Umbilical cord (tissue), 2 donors: ENCODE measurements at places on chromosomes 2 and 18. TPM values are rescaled to one million over a fixed set of nuclear protein-coding genes. Genes with fewer than 3 reads are reported as not detected.

GRCh38 chr2:58574873-58575272, 333.7 kb upstream of the FANCL start:
- no peak for DNase-seq

GRCh38 chr18:1528964-1529509, 624.4 kb downstream of the ADCYAP1 start:
- no peak for DNase-seq

DNA sequence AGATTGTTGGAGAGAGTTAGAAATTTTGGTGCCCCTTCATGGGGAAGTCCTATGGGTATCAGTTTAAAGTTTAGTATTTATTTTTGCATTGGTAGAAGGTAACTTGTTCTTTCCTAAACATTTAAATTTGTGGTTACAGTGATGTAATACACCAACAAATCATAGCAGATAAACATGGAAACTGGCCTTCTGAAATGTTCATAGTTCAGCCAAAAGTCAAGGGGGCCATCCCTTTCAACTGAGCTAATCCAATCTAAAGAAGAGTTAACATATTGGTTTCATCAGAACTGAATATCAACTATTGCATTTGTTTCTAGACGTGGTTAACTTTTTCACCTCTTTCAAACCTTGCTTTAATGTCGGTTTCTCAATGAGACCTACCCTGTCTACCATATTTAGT, 46.3 kb downstream of the PPP1R1C start:
- no peak for DNase-seq

- no peak for DNase-seq
Measured at GRCh38 chr2:15645720-15646385, 54.2 kb downstream of the DDX1 start.

DNA sequence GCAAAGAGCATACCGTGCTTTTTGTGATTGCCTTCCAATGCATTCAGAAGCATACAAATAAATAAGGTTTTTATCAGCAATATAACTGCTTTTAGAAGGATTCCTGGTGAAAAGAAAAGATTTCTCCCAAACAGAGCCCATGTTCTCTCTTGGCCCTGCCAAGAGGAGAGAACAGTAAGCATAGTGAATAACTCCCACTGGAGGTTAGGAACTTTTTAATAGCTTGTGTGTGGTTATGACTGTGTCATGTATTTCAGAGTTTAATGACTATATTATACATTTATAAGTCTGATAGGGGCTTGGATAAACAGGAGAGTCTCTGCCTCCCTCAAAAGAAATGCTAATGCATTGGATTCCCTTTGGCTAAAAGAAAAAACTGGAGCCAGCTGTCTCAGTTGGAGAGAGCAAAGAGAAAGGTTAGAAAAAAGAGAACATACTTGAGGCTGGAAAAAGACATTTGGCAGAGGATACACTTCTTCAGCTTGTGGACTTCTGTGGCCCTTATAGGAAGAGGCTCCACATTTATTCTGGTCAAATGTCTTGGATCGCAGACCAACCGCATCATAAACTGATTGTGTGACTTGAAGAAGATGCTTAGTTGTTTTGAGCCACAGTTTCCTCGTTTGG, 63.0 kb upstream of the SPRED2 start:
- DNase-seq: no peak

DNA sequence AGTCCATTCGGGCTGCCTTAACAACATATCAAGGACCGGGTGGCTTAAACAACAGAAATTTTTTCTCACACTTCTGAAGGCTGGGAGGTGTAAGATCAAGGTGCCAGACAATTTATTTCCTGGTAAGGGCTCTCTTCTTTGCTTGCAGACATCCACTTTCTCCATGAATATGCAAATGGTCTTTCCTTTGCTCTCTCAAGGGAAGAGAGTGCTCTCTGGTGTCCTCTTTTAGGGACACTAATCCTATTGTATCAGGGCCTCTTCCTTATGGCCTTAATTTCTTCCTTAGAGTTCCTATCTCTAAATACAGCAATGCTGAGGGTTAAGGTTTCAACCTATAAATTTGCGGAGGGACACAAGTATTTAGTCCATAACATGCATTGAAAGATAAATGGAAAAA, 770.8 kb downstream of the DSC3 start:
- DNase-seq: no peak

- DNase-seq: peak; percentile 69
Measured at GRCh38 chr2:48651158-48651790, 33.6 kb downstream of the GTF2A1L start.

GRCh38 chr2:149225446-149225845, 104.9 kb upstream of the LYPD6 start:
- DNase-seq: no peak

- no peak for DNase-seq
Measured at GRCh38 chr2:220935789-220936321, 636.2 kb downstream of the EPHA4 start.

DNA sequence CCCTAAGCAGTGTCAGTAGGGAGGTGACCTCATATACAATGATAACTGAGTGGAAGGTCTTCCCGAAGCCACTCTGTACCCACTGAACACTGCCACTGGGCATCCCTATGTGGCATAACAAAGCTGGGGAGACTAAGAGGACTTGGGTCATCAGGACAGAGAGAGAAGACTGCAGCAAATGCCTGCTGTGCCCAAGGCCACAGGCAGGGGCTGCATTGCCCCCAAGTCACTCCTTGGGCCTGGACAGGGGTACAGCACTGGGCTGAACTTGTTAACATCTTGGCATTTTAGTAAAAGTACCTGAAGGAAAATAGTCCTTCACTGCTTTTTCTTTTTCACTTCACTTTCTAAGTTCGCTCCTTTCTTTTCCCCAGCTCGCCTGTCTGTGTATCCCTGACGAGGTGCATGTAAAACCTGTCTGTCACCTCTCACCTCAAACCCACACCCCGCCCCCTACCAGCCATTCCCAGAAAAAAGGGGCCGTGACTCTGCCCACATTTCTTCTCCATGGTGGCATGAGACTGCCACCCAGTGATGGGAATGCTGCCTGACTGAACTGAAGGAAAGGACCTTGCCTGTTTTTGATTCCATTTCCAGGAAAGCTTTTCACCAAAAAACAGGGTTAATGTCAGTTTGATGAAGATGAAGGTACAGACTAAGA, 62.9 kb downstream of the MTHFD2 start:
- peak; percentile 45 for DNase-seq

GRCh38 chr2:33412920-33413319, 63.5 kb upstream of the RASGRP3 start:
- peak; percentile 41 for DNase-seq

GRCh38 chr18:36661999-36662398, 166.8 kb downstream of the TPGS2 start:
- DNase-seq: peak; percentile 42

The TPO gene
- 6.0 TPM for total RNA-seq

The POLE4 gene
- total RNA-seq: 31.8 TPM

The NT5DC4 gene
- total RNA-seq: 1.2 TPM

The SCN2A gene
- 10.1 TPM for total RNA-seq
